ENCODE measurements at places on chromosomes 2 and 18.
A peak's percentile ranks its signal among the peaks of the same experiment; 100 is the strongest.

DNA sequence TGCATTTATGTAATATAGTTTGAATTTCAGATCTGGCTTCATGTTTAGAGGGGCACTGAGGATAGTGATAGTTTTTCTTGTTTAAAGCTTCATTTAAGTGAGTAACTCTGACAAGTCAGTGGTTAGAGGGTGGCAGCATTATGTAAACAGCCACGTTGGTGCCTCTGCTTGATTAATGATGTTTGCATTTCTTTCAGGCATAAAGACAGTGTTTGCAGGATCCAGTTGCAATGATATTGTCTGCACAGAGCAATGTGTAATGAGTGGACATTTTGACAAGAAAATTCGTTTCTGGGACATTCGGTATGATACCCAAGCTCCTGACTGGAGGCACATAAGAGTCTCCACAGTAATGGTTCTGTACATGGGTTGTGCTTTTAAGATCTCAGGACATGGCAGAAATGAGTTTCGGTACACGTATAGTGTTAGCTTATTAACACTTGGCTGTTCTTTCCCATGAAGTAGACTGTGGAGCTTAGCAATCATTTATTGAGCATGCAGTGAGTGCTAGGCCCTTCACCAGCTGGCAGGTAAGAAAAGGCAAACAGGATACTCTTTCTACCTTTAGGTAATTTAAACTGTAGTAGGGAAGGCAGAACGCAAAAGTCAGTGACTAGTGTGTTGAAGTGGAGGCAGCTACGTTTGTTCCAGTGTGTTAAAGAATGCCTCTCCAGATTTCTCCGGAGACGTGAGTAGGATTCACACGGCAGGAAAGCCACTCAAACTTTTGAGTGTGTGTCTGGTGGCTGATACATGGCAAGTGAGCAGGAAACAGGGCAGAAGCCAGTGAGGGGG is 17.4 kb upstream of the SAG start:
- no peak for DNase-seq

GRCh38 chr2:168025487-168026202 is 221.8 kb downstream of the STK39 start:
- DNase-seq, result peak; percentile 26

DNA sequence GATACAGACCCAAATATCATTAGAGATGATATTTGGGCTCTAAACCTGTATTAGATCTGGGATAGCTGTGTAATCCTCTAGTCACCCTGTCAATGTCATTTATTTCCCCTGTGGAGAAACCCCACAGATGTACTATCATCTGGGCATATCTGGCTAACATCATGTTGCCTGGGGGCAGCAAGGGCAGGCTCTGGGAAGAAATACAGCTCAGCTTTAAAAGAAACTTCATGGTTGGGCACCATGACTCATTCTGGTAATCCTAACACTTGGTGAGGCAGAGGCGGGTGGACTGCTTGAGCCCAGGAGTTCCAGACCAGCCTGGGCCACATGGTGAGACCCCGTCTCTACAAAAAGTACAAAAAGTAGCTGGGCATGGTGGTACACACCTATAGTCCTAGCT is 282.5 kb downstream of the SLC8A1 start:
- DNase-seq, result no peak

GRCh38 chr2:202530038-202530437 is 104.7 kb upstream of the FAM117B start:
- no peak for DNase-seq

- DNase-seq, result no peak
Measured at GRCh38 chr2:207095963-207096362, 69.8 kb downstream of the KLF7 start.

GRCh38 chr2:85066874-85067351 is 66.3 kb upstream of the TCF7L1 start:
- DNase-seq, result peak; percentile 37

DNA sequence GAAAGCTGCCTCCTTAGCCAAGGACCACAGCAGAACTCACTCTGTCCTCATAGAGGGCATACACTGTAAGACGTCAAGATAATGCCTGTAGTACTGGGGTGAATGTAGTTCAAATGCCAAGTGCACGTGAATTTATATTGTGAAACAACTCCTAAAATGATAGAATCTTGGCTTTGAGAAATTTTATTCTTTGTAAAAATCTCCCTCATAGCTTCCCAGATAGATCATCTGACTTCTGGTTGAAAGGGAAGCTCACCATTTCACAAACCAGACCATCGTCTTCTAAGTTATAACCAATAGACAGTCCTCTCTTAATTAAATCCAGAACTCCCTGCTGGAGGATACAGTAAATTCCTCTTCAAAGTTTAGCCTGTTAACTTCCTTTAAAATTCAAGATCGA is 110.9 kb upstream of the MSTN start:
- DNase-seq, result no peak

GRCh38 chr2:133821107-133821760 is 253.0 kb upstream of the NCKAP5 start:
- DNase-seq, result no peak

- no peak for DNase-seq
Measured at GRCh38 chr18:74914052-74914591, 294.8 kb downstream of the PTGR3 start.

DNA sequence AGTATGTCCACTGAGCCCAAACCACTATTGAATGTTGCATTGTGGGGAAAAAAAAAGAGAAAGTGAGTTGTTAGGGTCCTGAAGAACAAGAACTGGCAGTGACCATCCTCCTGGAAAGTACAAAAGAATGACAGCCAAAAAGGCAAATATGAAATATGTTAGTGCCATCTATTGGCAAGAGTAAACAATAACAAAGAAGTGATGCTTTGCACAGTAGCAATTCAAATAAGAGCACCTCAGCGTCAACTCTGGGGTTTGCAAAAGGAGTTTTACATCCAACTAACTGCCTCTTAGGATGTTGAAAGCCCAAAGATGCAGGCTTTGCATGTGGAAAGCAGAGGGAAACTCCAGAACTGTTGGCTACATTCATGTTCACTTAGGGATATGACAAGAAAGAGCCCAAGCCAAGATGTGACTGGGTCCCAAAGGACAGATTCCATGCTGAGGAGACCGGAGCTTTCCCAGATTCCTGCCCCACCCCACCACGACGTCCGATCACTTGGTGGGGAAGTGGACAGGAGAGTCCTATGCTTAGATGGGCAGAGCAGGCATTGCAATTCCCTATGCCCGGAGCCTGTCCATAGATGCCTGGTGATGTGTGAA is 15.6 kb downstream of the TRABD2A start:
- no peak for DNase-seq

DNA sequence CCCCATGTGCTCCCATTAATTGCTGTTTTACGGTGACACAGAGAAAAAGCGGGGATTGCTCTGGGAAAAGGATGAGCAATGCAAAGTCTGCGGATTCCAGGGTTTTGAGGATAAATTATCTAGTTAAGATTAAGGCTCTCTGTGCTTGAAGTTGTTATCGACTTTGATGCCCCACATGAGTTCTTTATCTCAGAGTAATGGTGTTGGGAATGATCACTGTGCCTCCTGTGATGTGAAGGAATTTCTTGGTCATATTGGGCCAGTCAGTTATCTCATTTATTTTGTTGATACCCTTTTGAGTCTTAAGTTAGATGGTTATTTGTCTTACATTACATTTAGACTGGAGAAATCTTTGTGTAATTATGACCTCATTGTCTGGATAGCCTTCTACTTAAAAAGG is 184.6 kb upstream of the MEX3C start:
- DNase-seq, result no peak

Measured in GM04504 (cell line).